ENCODE measurements at places on chromosomes 3 and 15.

DNA sequence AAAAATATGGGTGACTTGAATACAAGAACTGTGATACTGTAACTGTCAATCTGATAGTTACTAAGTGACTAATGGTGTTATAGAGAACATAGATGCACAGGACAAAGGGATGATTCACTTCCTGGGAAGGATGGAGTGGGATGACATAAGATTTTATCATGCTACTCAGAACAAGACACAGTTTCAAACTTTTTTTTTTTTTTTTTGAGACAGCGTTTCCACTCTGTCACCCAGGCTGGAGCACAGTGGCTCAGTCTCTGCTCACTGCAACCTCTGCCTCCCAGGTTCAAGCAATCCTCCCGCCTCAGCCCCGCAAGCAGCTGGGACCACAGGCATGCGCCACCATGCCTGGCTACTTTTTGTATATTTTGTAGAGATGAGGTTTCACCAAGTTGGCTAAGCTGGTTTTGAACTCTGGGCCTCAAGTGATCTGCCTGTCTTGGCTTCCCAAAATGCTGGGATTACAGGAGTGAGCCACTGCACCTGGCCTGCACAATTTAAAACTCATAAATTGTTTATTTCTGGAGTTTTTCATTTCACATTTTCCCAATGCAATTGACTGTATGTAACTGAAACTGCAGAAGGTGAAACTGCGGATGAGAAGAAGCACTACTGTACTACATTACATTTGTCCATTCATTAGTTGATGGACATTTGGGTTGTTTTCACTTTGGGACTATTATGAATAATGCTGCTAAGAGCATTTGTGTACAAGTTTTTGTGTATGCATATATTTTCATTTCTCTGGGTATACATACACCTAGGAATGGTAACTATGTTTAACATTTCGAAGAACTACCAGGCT, 40.6 kb downstream of the ADIPOQ start:
- peak; percentile 94 for DNase-seq

GRCh38 chr3:134630506-134630905, 20.3 kb downstream of the KY start:
- no peak for DNase-seq

DNA sequence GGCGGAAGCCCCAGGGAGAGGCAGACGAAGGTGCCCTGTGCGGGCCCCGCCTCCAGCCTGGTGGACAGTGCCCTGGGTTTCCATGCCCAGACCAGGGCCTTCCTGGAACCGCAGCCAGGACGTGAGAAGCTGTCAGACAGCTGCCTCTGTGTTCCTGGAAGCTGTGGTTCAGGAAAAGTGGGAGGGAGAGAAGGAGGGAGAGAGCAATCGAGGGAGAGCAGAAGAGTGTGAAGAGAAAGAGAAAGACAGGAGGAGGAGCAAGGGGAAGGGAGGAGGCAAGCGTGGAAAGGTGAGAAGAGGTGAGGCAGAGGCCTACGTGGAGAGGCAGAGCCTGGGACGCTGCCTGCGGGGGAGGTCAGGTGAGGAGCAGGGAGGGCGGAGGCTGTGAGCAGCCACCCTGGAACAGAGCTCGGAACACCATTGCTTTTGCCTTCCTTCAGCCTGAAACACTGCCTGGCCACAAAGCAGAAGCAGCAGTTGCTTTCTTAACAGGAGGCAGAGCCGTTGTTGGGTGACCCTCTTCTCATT, 18.6 kb downstream of the ZDHHC19 start:
- no peak for DNase-seq

DNA sequence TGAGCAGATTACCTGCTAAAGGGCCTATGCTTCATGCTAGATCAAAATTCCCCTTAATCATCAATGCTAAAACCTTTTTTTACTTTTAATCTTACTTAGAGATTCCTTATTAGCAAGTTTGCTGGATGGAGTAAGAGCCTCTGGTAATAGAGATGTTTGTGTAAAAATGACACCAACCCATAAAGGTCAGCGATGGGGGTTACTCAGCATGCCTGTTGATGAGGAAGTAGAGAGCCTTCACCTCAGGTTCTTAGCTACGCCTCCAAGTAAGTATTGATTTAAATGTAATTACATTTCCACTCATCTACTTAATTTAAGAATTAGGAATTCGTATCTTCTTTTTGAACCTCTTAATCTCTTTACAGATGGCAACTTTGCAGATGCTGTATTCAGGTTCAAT, 38.8 kb downstream of the DNAJC13 start:
- no peak for DNase-seq

- peak; percentile 60 for DNase-seq
These were observed at the start of the genes LRRC49 and THAP10 for GRCh38 chr15:70892002-70892911. Gene LRRC49 (plus strand): TSS chr15:70892826. CDS start chr15:70892895, 69 bp downstream. Gene THAP10 (minus strand): TSS chr15:70892433. CDS start chr15:70892272, 161 bp downstream.

GRCh38 chr3:61768284-61769037, 207.1 kb downstream of the PTPRG start:
- DNase-seq = no peak

Data from activated CD4-positive, alpha-beta T cell treated with anti-CD3 and anti-CD28 coated beads, Interleukin-2, amount 50 U/mL, for 16 hours (primary cell).